ENCODE measurements at places on chromosomes 4 and X.

DNA sequence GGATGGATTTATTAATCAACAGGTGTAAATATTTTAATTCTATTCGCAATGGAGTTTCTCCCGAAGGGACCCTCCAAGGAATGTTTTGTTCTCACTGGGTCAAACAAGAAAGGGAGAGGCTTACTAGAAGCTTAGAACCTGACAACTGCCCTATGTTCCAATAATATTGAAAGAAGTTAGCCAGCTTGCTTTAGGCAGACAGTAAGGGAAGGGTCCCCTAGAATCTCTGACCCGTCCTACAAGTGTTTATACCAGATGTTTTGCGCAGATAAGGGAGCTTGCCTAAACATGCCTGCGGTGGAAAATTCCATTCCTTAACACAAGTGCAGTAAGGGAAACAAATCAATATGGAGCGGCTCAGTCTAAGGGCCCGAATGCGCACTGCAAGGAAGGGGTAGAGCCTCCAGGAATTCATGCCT, 17.7 kb downstream of the IL21 start:
- DNase-seq = no peak

GRCh38 chr4:107857741-107858140, 33.0 kb downstream of the SGMS2 start:
- no peak for DNase-seq

- no peak for DNase-seq
Measured at GRCh38 chr4:57607566-57608180, 497.5 kb upstream of the IGFBP7 start.

GRCh38 chr4:20266215-20267082, 14.7 kb downstream of the SLIT2 start:
- DNase-seq = no peak

DNA sequence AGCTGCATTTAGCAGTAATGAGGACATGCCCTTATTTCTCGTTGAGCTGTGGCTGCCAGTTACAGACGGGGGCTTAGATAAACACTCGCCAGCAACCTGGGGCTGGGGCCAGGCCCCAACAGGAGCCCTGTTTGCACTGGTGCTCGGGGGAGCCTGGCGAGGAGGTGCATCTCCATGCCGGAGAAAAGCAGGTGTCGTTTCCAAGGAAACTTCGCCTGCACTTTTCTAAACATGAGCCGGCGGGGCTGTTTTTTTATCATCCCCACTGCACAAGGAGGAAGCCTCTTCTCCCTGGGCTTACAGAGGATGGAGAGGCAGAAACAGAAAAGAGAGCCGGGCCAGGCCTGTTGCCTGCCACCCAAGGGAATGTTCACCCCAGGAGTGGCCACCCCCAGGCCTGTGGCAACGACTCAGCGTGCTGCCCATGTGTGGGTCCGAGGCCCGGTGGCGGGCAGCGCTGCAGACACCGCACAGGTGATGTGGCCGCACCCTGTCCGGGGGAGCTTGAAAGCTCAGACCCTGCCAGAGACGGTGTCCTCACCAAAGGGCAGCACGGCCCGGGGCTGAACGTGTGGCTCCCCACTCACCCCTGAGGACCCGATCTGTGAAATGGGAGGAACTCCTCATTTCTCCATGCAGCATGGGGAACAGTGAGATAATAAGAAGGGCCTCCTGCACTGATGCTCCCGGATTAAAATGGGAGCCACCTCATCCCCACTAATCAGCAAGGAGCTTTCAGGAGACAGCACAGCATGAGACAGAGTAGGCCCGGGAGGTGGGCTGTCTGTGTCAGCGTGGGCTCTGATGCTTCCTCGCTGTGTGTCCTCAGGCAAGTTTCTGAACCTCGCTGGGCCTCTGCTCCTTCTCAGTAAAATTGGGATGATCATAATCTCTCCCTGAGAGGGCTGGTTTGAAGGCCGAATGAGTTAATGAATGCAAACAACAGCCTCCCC, 33.8 kb upstream of the ADRA2C start:
- DNase-seq = no peak

- no peak for DNase-seq
Measured at GRCh38 chr4:118803253-118803652, 32.7 kb downstream of the SEC24D start.

GRCh38 chrX:132173647-132174046, 45.6 kb downstream of the RAP2C start:
- DNase-seq = no peak

GRCh38 chr4:4727536-4727935, 131.9 kb upstream of the MSX1 start:
- DNase-seq = no peak
